Esophagus squamous epithelium (tissue), 5 donors: ENCODE measurements at places on chromosomes 4 and X.

GRCh38 chr4:10069075-10069642 lies 47.4 kb downstream of the WDR1 start:
- no peak for DNase-seq

- no peak for DNase-seq
Observed at GRCh38 chr4:2598511-2599303, 62.3 kb downstream of the FAM193A start.

DNA sequence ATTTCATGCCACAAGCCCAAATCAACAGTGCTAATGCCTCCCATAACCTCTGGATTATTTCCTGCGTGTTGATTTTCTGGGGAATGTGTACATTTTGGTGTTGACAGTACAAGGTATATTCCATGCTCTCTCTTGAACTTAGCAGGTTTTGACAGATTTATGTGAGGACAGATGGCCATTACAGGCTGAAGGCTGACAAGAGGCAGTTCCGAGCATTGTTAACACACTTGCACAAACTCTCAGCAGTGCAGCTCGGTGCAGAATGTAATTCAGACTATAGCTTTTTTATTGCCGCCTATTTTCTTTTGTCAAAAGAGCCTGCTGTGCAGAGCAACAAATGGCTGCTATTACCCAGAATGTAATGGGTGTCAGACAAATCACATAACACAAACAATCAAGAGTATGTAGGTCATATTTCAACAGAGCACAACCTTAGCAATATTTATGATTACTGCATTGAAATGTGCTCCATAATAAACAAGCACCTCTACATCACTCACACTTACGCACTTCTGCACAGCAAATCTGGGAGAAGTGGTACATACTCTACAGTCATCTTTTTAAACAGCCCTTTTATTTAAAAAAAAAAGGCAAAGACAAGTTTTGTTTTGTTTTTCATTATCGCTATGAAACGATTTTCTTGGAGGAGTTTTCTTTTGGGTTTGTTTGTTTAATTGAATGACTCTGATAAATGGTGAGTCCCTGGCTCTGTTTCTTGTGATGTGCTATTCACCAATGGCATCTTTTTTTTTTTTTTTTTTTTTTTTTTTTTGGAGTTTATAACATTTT lies 71.6 kb downstream of the PPARGC1A start:
- DNase-seq = no peak

DNA sequence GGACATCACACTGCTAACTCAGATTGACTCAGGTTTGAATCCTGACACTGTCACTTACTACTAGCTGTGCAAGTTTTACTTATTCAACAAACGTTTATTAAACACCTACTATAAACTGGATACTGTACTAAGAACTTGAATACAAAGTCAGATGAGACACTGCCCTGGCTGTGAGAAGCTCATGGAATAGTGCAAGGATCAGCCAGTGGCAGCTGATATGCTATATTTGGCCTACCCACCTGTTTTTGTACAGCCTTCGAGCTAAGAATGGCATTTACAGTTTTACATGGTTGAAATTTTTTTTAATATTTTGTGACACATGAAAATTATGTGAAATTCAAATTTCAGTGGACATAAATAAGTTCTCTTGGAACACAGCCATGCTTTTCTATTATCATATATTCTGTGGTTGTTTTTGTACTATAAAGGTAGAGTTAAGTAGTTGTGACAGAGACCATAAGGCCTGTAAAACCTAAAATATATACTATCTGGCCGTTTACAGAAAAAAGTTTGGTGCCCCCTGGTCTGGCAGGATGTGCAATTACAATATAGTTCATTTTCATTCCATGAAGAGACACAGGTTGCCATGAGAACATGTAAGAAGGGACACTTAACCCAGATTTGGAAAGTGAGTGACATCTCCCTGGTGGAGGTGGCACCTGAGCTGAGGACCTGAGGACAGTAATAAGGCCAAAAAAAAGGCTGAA lies 3.4 kb upstream of the SEC24D start:
- DNase-seq = no peak

DNA sequence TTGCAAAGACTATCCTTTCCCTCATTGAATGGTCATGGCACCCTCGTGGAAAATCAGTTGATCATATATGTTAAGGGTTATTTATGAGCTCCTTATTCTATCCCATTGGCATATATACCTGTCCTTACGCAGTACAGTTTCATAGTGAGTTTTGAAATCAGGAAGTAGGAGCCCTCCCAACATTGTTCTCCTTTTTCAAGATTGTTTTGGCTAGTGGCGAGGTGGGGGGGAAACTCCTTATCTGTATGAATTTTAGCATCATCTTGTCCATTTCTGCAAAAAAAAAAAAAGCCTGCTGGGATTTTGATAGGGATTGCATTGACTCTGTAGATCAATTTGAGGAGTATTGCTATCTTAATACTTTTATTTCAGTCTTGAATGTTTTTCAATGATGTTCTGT lies 2.5 kb upstream of the USP9X start:
- no peak for DNase-seq

GRCh38 chr4:90597927-90598326 lies 470.7 kb downstream of the CCSER1 start:
- DNase-seq = no peak

GRCh38 chr4:23857367-23857959 lies 32.4 kb downstream of the PPARGC1A start:
- DNase-seq = no peak

DNA sequence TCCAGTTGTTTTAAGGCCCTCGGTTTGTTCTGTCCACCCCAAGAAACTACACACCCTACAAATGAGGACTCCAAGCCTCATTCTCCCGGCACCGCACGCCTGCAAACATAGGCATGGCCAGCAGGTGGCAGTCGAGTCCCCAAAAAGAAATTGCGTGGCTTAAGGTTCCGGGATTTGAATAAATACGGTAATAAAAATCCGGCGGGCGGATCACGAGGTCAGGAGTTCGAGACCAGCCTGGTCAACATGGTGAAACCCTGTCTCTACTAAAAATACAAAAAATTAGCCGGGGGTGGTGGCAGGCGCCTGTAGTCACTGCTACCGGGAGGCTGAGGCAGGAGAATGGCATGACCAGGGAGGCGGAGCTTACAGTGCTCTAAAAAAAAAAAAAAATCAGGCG lies 21.8 kb upstream of the CSF2RA start:
- DNase-seq = peak; percentile 0

DNA sequence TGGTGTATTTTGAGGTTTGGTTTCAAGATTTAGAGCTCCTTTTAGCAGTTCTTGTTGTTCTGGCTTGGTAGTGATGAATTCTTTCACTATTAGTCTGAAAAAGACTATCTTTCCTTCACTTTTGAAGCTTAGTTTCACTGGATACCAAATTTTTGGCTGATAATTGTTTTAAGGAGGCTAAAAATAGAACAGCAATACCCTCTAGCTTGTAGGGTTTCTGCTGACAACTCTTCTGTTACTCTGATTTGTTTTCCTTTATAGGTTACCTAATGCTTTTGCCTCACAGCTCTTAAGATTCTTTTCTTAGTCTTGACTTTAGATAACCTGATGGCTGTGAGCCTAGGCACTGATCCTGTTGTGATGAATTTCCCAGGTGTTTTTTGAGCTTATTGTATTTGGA lies 33.6 kb upstream of the HEPH start:
- no peak for DNase-seq

GRCh38 chr4:40056716-40057585 lies at the start of gene N4BP2:
TSS of gene N4BP2 (plus strand) at chr4:40056850. CDS start at chr4:40097341, 40,491 bp downstream.
- DNase-seq = peak; percentile 34

DNA sequence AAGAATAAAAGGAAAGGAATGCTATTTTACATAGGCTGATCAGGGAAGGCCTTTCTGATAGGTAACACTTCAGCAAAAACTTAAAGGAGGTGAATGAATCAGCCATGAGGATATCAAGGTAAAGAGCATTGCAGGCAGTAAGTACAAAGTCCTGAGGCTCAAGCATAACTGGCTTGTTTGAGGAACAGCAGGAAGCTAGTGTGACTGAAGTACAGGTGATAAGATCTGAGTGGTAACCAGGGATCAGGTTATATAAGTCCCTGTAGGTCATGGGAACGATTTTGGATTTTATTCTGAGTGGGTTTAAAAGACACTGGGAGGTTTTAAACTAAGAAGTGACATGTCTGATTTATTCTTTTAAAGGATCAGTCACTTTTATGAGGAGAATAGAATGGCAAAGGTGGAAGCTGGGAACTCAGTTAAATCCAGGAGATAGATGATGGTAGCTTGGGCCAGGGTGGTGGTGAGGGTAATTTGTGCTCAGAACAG lies 47.1 kb upstream of the THOC2 start:
- DNase-seq = no peak

- DNase-seq = no peak
Observed at GRCh38 chr4:26120098-26120825, 200.6 kb upstream of the RBPJ start.

- DNase-seq = no peak
Observed at GRCh38 chr4:23680671-23681518, 209.0 kb downstream of the PPARGC1A start.

GRCh38 chr4:104429150-104429741 lies 65.4 kb downstream of the CXXC4 start:
- no peak for DNase-seq

- no peak for DNase-seq
Observed at GRCh38 chr4:86633854-86634253, 39.7 kb downstream of the PTPN13 start.

DNA sequence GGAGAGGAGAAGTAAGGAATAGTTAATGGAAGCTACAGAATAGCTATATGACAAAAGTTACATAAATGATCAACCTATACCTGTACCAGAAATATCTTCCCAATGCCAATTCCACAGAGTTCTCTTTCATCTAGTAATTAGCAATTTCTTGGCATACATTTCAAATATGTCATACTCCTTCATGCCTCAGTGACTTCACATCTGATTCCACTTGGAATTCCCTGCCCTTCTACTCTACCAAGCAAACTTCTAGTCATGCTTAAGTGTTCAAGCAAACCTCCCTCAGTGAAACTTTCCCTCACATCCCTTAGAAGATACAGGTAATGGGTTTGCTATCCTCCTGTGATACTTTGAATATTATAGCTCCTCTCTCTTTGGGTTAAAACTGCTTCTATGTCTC lies 127.1 kb downstream of the KLHL13 start:
- no peak for DNase-seq

DNA sequence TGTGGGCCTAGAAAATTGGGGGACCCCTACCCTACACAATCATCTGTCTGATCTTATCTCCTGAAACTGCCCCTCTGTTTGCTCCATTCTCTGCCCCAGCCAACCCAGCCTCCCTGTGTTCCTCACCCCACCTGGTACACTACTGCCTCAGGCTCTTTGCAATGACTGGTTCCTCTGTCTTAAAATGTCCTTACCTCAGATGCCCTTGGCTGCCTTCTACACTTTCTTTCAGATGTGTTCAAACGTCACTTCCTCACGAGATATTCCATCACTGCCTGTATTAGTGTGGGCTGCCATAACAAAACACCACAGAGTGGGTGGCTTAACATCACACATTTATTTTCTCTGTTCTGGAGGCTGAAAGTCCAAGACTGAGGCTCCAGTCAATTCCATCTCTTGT lies 29.2 kb downstream of the QDPR start:
- DNase-seq = no peak

DNA sequence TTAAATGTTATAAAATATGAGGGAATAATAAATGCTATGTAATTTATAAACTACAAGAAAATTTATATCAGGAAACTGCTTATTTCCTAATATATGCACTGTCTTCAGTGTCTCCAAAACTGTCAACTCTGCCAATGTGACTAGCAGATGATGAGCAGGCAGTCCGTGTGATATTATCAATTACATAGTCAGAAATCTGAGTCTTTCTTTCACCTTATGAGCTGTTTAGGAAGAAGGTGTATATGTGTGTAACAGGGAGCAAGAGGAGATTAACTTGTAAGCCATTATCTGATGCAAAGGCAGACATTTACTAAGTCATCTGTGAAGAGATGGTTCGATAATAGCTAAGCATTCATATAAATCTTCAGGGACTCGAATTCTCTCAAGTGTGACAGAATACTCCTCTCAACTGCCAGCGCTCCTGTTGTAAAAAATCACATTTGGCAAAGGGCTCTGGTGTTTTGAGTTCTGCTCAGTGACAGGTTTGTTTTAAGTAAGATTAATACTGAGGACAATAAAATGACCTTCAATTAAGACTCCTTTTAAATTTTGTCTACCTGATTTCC lies 79.7 kb downstream of the SNCA start:
- DNase-seq = no peak

- DNase-seq = no peak
Observed at GRCh38 chrX:120697053-120697452, 67.2 kb upstream of the C1GALT1C1 start.

GRCh38 chr4:168667376-168667775 lies 170.5 kb downstream of the PALLD start:
- DNase-seq = no peak

GRCh38 chr4:118033148-118034052 lies 886 bp upstream of the NDST3 start:
- no peak for DNase-seq

DNA sequence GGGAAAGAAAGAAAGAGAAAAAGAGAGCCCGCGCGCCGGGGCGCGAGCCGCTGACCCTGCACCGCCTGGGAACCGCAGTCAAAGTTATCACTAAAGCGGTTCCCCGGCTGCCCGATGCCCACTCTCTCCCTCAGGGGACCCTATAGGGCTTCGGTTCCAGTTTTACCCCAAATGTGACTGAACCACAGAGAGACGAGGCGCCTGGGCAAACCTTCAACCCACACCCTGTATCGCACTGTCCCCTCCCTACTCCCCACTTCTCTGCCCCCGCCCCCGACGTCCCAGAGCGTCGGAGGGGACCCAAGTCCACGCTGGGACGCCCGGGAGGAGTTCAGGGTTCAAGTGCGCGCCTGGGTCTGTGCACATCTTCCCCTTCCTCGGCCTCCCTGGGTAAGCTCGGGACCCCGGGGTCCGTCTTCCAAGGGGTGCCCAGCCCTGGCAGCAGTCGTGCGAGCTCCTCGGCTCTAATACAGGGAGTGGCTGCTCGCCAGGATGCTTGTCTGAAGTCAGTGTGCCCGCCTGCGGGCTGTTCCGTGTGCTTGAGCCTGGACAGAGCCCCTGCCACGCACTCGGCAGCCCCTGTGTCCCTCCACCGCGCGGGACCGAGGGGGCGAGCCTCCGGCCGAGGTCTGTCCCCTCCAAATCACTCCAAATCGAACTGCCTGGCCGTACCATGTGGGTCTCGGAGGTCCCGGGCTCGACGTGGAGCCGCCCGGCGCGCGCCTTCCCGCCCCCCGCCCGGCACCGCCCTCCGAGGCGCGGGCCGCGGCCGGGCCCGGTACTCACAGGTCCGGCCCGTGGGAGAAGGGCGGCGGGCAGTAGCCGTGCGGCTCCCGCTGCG lies 960 bp downstream of the TRPC3 start:
- DNase-seq = no peak
